ENCODE measurements at places on chromosomes 2 and 18.

- DNase-seq = no peak
Measured at GRCh38 chr18:36769172-36769571, 59.6 kb downstream of the TPGS2 start.

GRCh38 chr2:144323946-144324345, 196.0 kb downstream of the ZEB2 start:
- no peak for DNase-seq

DNA sequence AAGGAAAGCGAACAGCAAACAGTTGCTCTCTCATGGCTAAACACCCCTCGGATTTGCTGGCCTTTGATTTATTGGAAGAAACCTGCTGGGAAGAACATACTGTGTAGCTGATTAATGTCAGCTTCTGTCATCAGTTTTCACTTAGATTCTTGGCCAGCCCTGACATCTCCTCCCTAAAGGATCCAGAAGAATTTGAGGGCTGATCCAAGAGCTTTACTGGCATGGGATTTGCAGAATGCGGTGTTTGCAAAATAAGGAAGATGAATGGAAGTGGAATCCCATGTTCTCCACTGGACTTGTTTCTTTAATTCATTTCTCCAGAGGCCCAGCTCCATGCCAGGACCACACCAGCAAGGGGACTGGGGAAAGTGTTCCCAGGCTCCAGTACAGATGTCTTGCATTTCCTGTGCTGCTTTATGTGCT, 80.5 kb downstream of the RDH14 start:
- peak; percentile 83 for DNase-seq

GRCh38 chr18:70044632-70045031, 97.0 kb upstream of the CD226 start:
- no peak for DNase-seq

- DNase-seq = no peak
Measured at GRCh38 chr2:219722276-219722879, 94.9 kb downstream of the SLC4A3 start.

DNA sequence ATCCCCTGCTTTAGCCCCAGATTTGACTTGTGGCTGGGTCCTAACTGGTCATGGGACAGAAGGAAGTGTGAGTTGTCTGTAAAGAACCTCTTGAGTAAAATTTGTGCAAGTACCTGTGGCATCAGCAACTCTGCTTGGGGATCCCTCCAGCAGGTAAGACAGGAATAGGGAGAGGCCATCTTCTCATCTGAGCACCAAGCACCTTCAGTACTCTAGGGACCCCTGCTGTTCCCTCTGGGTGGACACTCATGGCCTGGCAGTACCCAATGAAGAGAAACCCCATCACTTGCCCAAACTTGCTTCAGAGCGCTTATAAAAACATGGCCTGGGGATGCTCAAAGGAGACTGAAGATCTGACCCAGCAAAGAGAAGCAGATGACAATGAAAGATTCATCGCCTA, 297.8 kb downstream of the SP3 start:
- no peak for DNase-seq

- no peak for DNase-seq
Measured at GRCh38 chr2:62944362-62944761, 106.3 kb upstream of the OTX1 start.

GRCh38 chr2:240730501-240731177, 39.0 kb downstream of the AQP12A start:
- DNase-seq = no peak

GRCh38 chr2:309954-310510, 22.1 kb upstream of the ALKAL2 start:
- DNase-seq = no peak

All from muscle of arm (tissue), 14 donors.